Aorta (tissue), 5 donors: ENCODE measurements at places on chromosomes 3 and 15. TPM values are rescaled to one million over a fixed set of nuclear protein-coding genes. Genes with fewer than 3 reads are reported as not detected.

Gene TM4SF4
- total RNA-seq, result not detected

DNA sequence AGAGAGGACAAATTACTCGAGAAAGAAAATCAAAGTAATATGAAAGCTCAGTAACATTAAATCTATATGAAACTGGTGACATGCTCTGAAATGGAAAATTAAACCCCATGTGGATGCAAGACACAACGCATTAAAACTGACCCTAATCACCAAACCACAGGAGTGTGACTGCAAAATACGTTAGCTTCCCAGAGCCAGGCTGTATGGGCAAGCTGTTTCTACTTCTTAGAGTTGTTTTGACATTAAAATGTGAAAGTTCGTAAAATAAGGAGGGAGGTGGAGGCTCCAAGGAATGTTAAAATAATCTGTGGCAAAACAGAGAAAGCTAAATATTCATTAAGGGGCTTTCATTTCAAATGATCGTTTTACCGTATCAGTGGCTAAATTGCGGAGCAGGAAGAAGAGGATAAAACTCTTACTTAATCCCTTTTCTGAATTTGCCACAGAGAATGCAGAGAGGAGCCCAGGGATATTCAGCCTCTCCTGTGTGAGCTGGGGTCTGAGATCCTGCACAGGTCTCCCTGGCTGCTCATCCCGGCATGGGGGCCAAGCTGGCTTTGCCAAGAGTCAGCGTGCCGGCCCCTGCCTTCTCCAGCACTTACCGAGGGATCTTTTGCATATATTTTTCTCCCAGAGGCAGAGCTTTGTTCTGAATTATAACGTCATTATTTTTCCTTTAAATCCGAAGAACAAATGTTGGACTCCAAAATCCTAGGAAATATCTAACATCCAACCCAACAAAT, 239.8 kb upstream of the THBS1 start:
- no peak for DNase-seq
- H3K27ac ChIP-seq, result no peak overlapping the region
- no peaks in the 10 kb centered on the region for H3K36me3 ChIP-seq
- H3K27me3 ChIP-seq, result no peaks in the 10 kb centered on the region
- no peak overlapping the region for H3K4me3 ChIP-seq
- no peaks in the 10 kb centered on the region for H3K4me1 ChIP-seq

- H3K27ac ChIP-seq, result no peak overlapping the region
- no peaks in the 10 kb centered on the region for H3K36me3 ChIP-seq
- no peaks in the 10 kb centered on the region for H3K4me1 ChIP-seq
These were observed 27.8 kb downstream of the KLHL6 start for GRCh38 chr3:183527428-183528379.

Gene SH3GL3
- 0.62 TPM for total RNA-seq

Gene DUOXA2
- not detected for total RNA-seq

Gene SLC9A9
- 45.8 TPM for total RNA-seq

GRCh38 chr3:133384331-133385027, 15.4 kb upstream of the BFSP2 start:
- no peaks in the 10 kb centered on the region for H3K4me1 ChIP-seq
- no peak overlapping the region for H3K27ac ChIP-seq
- H3K27me3 ChIP-seq, result no peaks in the 10 kb centered on the region
- DNase-seq, result no peak
- H3K36me3 ChIP-seq, result no peaks in the 10 kb centered on the region

DNA sequence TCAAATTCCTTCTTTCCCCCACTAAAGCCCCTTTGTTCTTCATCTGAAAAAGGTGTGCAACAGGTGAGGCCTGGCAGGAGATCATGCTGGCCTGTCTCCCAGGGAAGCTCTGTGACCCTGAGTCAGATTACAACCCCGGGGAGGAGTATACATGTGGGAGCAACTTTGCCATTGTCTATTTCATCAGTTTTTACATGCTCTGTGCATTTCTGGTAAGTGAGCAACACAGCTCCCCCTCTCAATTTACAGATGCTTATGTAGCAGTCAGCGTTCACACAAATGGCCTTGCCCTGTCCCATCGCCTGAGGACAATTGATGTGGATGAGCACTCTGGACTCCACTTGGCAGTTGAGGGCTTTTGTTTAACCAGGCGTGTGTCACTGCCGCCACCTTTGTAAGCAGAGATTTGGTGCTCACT, 70.4 kb downstream of the CHDH start:
- peaks cover 4% of the 10 kb centered on the region for H3K4me1 ChIP-seq
- DNase-seq, result no peak
- H3K27me3 ChIP-seq, result no peaks in the 10 kb centered on the region
- no peak overlapping the region for H3K27ac ChIP-seq
- no peaks in the 10 kb centered on the region for H3K36me3 ChIP-seq

- DNase-seq, result no peak
- H3K27ac ChIP-seq, result no peak overlapping the region
- no peak overlapping the region for H3K4me3 ChIP-seq
- no peaks in the 10 kb centered on the region for H3K27me3 ChIP-seq
These were observed 71.9 kb downstream of the CSNK1G1 start for GRCh38 chr15:64284042-64284441.

DNA sequence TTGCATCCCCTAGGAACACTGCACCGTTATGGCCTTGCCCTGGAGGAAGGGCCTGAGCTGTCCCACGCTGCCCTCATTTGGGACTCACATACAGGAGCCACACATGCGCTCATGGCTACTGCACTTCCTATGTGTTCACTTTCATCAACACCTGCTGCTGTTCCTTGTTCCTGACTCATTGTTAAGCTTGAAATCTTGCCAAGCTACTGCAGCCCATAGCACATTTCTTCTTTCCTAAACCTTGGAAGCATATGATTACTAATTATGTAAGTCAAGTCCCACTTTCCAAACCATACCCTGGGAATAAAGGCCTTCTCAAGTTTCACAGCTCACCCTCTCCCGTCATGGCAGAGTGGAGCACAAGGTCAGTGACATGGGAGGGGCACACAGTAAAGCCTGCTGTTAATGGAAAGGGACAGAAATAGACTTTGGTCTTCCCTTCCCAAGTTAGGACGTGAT, 307.9 kb downstream of the CLSTN2 start:
- no peaks in the 10 kb centered on the region for H3K36me3 ChIP-seq
- no peaks in the 10 kb centered on the region for H3K27me3 ChIP-seq

DNA sequence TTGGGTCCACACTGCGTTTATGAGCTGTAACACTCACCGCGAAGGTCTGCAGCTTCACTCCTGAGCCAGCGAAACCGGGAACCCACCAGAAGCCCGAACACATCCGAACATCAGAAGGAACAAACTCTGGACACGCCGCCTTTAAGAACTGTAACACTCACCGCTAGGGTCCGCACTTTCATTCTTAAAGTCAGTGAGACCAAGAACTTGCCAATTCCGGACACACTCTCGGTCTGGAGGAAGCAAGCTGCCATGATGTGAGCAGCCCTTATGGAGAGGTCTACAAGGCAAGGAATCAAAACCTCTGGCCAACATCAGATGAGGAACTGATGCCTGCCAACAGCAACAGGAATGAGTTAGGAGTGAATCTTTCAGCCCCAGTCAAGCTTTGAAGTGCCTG, 62.9 kb downstream of the SLC28A2 start:
- no peak for DNase-seq
- H3K4me1 ChIP-seq, result no peaks in the 10 kb centered on the region
- no peaks in the 10 kb centered on the region for H3K27me3 ChIP-seq
- no peak overlapping the region for H3K27ac ChIP-seq

Gene ADAMTSL3
- total RNA-seq, result 54.8 TPM

DNA sequence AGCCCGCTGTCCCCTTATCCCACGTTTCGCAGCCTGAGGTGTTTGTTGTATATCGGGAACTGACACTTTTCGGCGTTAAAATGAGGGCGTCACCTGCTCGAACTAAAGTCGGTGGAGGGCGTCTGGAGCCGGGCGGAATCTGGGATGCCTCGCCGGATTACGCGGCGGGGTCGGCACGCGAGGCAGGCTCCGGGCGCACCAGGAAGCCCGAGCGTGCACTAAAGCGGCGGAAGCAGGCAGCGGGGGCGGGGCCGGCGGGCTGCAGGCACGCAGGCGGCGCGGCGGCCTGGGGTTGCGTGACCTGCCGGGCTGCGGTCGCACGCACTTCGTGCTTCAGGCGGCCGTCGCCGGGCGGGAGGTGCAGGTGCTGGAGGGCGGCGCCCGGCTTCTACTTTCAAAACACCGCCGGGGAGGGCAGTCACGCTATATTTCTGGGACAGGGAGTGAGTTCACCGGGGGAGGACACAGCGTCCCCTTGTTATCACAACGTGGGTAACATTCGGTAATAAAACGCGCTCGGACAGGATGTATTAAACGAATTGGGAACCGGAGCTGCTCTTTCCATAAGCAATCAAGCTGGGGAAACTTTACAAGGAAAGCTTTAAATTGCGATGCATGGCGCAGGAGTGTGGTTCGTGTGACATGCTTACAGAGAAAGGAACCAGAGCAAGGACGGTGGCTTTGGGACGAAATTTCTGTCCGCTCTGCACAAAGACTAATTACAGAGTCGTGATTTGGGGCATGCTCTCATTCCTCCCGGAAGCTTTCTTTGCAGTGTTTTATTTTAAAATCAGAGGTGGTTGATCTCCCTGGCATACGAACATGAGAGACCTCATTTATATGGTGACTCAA, 9.1 kb upstream of the LEKR1 start:
- H3K27me3 ChIP-seq, result no peaks in the 10 kb centered on the region
- H3K27ac ChIP-seq, result peak overlapping the region; percentile 85
- peak; percentile 94 for DNase-seq

DNA sequence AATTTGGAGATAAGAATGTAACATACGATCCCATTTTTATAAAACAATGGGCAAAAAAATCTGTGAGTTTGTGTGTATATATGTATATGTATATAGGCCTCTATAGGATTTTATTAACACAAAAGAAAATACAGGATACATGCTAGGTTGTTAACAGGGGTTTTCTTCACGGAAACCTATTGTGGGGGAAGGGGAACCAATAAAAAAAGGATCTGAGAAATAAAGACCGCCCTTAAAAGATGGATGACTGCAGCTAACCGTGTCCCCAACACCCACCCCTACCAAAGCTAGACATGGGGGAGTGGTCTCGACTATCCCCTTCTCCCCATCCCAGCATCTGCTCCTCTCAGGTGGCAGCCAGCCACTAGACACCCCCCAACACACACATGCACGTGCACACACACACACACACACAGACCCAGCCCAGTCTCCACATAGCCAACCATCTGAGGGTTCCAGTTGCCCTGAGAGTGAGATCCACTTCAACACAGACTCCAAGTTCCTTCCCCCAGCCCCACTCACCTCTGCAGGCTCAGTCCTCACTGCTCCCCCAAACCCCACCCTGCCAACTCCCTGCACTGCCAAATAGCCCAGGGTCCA, 132.9 kb downstream of the TPRA1 start:
- H3K4me3 ChIP-seq, result no peak overlapping the region
- no peak overlapping the region for H3K27ac ChIP-seq
- no peaks in the 10 kb centered on the region for H3K27me3 ChIP-seq
- no peaks in the 10 kb centered on the region for H3K36me3 ChIP-seq

DNA sequence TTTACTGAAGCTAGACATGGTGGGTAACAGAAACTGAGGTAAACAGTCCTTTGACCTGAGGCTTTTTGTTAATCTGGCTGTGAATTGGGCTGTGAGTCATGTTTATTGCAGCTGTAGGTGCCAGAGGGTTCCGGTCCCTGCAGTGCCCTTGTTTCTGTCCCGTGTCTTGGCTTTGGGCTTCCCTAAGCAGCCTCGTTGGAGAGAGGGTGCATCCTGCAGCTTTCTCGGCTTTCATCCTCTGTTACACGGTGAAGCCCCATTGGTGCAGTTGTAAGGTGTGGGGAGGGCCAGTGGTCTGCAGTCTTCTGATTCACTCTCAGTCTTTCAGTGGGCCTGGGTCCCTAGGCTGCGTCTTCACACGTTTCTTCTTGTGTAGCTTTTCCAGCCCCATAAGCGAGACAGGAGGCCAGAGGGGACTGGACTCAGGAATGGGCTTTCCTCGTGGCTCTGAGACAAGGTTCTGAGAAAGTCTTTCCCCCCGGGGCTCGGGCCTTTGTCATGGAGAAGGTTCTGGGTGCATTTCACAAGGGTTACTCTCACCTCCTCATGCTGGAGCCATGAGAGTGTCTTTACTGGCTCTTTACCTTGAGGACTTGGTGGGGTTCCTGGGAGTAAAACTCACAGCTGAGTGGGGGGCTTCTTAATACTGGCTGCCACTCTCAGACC, 33.1 kb downstream of the ASB7 start:
- no peak overlapping the region for H3K27ac ChIP-seq
- no peak for DNase-seq
- H3K36me3 ChIP-seq, result peaks cover 4% of the 10 kb centered on the region

Gene PRR20G
- total RNA-seq, result not detected

DNA sequence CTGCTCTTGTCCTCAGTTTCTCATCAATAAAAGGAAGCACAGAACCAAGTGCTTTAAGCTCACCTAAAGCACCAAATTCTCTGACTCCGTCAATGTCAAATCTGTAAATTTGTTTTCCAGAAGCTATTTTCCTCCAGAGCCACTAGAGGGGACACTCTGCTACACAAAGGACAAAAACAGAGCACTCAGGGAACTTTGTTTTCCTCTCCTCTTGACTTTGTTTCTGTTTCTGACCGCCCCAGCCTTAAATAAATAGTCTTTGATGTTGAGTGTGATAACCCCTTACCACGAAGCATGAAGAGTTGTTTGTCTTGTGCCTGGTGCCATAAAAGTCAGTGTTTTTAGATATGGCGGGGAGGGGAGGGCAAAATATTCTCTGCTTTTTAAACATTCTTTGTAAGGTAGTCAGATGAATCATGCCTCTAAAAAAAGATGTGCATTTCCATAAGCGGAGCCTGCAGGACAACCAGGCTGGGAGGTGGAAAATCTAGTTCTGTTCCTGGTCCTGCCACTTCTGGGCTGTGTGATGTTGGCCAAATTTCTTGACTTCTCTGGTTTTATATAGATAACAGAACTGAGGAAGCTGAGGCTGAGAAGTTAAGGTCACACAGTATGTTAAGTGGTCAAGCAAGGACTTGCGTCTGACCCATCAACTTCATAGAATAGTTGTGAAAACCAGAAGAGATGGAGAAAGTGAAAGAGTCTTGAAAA, 7.3 kb upstream of the ZBTB38 start:
- no peaks in the 10 kb centered on the region for H3K36me3 ChIP-seq
- no peak overlapping the region for H3K4me3 ChIP-seq
- H3K27me3 ChIP-seq, result no peaks in the 10 kb centered on the region
- H3K4me1 ChIP-seq, result peaks cover 4% of the 10 kb centered on the region
- no peak for DNase-seq

- H3K27me3 ChIP-seq, result no peaks in the 10 kb centered on the region
- no peak for DNase-seq
- H3K4me1 ChIP-seq, result no peaks in the 10 kb centered on the region
- H3K36me3 ChIP-seq, result no peaks in the 10 kb centered on the region
- H3K4me3 ChIP-seq, result no peak overlapping the region
These were observed 25.6 kb downstream of the KCNH8 start for GRCh38 chr3:19173945-19174344.

Gene ZNF660
- total RNA-seq, result 11.5 TPM

Gene CLDN16
- total RNA-seq, result not detected

Gene DUOX1
- total RNA-seq, result 0.71 TPM

- no peaks in the 10 kb centered on the region for H3K27me3 ChIP-seq
- no peak overlapping the region for H3K4me3 ChIP-seq
- H3K27ac ChIP-seq, result no peak overlapping the region
These were observed 188.7 kb downstream of the NSUN3 start for GRCh38 chr3:94251566-94251965.

Gene HRG
- total RNA-seq, result not detected

- no peak for DNase-seq
- no peaks in the 10 kb centered on the region for H3K27me3 ChIP-seq
- no peaks in the 10 kb centered on the region for H3K4me1 ChIP-seq
These were observed 368.2 kb downstream of the GABRG3 start for GRCh38 chr15:27339138-27339537.
